Panc1 (cell line): ENCODE measurements at places on chromosomes 6 and 20. TPM values are rescaled to one million over a fixed set of nuclear protein-coding genes. Genes with fewer than 3 reads are reported as not detected.

DNA sequence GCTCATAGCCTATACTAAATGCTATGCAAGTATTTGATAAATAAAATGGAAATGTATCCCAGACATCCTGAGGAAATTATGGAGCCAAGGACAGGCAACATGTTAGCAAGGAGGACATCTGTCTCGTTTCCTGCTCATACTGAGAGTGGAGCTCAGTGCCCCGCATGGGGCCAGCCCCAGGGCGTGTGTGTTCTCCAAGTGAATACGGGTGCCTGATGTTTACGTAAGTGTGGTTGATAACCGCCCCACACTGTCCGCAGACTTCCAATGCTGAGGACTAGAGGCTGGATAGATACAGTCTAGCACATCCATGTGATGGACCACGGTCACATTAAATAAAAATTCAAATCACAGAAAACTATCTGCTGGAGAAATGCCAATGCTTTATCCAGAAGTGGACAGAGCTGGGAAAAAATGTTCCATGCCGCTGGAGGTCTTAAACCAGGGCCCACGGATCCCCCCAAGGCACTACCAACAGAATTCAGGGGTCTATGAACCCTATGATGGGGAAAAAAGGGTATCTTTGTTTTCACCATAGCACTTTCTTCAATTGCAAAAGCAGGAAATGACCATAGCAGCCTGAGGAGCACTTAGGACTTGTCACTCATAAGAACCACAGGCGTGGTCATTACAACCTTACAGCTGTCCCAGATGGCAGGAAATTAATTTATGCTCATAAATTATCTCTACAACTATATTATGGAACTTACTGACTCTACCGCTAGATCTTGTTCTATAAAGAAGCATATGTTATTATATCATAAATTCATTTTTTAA is 24.9 kb downstream of the TGM2 start:
- DNase-seq = no peak

The MANEA gene
- 20.1 TPM for total RNA-seq

- no peak for DNase-seq
Measured at GRCh38 chr20:6028818-6029217, 25.0 kb downstream of the LRRN4 start.

The NKAIN2 gene
- total RNA-seq = 2.6 TPM

- DNase-seq = no peak
Measured at GRCh38 chr6:166278579-166279392, 29.4 kb downstream of the PRR18 start.

GRCh38 chr6:6793388-6794250 is 205.1 kb downstream of the LY86 start:
- no peak for DNase-seq

The FERMT1 gene
- 0.95 TPM for total RNA-seq

The ZNF341 gene
- 7.7 TPM for total RNA-seq

The HLA-DQB2 gene
- total RNA-seq = not detected

The PRDM1 gene
- total RNA-seq = 2.6 TPM

DNA sequence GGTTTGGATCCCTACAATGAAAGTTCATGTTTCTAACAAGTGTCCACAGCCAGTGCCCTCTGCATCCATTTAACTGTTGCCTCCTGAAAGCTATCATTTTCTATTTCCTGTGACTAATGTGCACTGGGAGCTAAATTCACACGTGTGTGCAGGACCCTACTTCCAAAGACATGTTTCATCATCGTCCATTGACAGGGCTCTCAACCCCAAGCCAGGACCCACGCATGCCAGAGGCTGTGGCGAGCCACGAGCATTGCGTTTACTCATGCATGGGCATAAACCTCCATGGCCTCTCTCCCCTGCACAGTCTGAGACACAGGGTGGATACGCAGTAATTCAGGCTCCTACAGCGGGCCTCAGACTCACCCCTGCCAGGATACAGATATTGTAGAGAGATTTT is 153.2 kb downstream of the MAFB start:
- DNase-seq = no peak

GRCh38 chr6:46979206-46979605 is 57.5 kb upstream of the ADGRF5 start:
- DNase-seq = no peak

The TULP1 gene
- not detected for total RNA-seq

DNA sequence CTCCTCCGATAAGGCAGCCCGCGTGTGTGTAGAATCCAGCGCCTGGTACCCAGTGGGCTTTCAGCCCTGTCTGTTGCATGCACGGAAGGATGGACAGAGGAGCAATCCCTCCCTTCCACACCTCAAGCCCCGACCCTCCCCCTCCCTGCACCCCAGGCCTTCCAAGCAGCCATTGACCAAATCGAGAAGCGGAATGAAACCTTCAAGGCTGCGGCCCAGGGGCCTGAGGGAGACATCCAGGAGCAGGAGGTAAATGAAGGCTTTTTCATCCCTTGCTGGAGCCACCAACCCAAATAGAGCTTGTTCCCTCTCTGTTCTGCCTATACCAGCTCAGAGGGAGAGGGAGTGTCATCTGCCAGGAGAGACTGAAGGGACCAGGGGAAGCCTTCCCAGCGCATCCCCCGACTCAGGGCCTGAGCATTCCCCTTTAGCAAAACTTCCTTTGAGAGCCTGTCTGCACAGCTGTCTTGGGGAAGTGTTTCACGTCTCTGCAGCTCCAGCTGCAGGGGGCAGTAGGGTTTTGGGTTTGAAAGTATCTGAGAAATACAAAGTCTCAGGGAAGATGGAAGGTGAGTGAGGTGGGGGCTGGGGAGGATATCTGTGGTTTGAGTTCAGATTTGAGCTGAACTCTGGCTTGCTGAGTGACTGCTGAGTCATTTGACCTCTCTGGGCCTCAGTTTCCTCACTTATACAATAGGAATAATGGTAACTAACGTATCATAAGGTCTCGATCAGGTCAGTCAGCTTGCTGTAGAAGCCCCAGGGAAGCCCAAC is 16.1 kb downstream of the FGD2 start:
- DNase-seq = no peak

The RSPO4 gene
- total RNA-seq = 0.54 TPM

DNA sequence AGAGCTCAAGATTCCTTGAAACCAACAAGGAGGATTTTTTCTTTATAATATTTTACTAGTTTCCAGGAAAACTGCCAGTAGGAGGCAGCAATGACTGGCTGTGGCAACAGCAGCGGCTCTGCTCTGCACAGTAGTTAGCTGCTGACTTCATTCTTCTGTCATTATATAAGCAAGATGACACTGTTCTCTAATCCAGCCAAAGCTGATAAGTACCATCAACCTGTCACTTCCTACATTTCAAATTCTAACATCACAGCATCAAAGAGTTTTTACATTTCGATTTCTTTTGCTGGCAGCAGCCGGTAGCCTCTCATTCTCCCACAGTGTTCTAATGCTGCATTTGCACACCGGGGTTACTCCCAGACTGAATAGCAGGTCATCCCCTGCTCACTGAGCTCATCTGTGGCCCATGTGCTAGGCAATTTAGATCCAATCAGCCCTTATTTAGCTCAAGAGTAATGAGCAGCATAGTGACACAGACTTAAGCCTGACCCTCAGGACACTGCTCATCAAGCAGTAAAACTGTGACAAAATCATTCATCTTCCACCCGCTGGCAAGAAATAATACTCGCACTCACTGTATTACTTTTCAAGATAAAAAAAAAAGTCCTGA is 67.8 kb downstream of the MMS22L start:
- peak; percentile 22 for DNase-seq

The PI16 gene
- not detected for total RNA-seq

The YTHDF1 gene
- 43.0 TPM for total RNA-seq
